GM04504 (cell line): ENCODE measurements at places on chromosomes 5 and 9.

DNA sequence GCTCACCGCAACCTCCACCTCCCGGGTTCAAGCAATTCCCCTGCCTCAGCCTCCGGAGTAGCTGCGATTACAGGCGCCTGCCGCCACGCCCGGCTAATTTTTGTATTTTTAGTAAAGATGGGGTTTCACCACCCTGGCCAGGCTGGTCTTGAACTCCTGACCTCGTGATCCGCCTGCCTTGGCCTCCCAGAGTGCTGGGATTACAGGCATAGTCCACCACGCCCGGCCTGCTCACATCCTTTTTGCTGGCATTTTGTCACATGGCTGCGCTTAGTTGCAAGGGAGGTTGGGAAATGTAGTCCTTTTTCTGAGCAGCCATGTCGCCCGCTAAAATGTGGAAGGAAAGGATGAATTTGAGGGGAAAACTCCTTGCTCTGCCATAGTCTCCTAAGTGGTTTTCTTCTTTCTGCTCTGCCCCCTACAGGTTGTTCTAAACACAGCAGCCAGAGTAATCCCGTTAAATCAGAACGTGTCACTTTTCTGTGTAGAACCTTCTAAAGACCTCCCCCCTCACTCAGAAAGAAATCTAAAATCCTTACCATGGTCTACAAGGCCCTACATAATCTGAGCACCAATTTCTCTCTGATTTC lies 57.8 kb upstream of the HSPA9 start:
- DNase-seq = peak; percentile 40

GRCh38 chr5:154664869-154665268 lies 90.3 kb upstream of the LARP1 start:
- no peak for DNase-seq

DNA sequence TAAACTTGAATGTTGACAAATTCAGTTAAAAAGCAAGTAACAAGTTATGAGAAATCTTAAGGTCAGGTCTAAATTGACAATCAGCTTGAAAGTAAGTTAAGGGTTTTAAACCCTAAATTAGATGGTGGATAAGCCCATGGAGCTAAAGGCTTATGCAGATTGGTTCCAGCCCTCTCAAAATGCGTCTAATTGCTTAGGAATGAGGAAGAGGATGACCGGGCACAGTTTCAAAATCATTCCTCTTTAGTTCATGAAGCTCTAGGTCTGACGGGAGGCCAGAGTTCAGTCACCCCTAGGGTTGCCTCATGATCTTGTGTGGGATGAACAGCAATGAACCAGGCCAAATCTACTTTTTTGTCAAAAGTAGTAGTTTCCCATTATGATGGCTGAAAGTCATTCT lies 75.4 kb downstream of the SLC38A9 start:
- DNase-seq = no peak

- DNase-seq = no peak
These were observed 655 bp downstream of the MARVELD2 start for GRCh38 chr5:69415584-69415958.

GRCh38 chr9:15156241-15156640 lies 150.8 kb downstream of the TTC39B start:
- DNase-seq = no peak

- peak; percentile 60 for DNase-seq
These were observed 13.2 kb downstream of the CMYA5 start for GRCh38 chr5:79702606-79703380.

DNA sequence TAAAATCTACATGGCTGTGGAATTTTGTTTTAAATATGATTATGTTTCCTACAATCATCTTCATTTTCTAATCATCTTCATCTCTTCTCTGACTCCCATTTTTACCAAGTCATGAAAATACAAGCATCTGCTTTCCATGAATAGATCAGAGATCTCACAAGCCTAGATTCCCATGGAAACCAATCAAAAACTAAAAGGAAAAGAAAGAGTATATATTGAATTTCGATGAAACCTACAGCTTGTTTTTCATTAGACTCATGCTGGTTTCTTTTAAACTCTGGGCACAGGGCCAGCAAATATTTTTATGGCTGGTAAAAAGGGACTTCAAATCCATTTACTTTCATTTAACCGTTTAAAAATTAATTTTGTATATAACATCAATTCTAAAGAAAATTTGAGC lies 51.2 kb downstream of the INVS start:
- no peak for DNase-seq

GRCh38 chr9:114958021-114958843 lies 27.8 kb upstream of the TNFSF8 start:
- no peak for DNase-seq

DNA sequence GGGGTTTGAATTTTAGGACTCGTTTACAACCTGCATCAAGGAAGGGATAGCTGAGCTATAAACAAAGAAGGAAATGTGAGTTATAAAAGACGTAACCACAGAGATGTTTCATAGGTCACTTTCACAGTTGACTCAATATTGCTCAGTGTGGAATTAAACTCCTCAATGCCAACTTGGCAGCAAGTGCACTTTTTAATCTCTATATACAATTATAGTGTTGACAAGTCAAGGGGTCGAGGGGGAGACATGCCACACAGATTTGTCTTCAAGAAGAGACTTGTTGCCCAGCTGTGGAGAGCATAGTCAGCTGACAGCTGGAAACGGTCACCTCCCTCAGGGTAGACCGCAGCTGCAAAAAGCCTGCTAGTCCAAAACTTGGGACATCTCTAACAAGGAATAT lies 163.4 kb upstream of the DMAC1 start:
- DNase-seq = no peak

DNA sequence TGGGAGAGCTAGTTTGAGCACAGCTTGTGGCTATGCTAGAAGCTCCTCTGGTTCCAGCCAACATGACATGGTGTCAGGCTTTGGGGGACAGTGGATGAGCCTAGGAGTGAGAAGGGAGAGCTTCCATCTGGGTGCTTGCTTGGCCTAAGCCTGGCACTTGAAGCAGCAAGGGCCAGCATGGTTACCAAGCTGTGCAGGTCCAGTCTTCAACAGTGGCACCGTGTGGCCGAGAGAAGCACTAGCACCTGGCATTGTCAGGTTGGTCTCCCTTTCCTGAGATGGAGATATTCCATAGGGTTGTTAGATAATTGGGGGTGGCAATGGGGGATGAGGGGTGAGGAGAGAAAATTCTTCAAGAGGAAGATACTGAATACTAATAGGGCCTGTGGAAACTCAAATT lies 261.9 kb downstream of the PBX3 start:
- DNase-seq = no peak

DNA sequence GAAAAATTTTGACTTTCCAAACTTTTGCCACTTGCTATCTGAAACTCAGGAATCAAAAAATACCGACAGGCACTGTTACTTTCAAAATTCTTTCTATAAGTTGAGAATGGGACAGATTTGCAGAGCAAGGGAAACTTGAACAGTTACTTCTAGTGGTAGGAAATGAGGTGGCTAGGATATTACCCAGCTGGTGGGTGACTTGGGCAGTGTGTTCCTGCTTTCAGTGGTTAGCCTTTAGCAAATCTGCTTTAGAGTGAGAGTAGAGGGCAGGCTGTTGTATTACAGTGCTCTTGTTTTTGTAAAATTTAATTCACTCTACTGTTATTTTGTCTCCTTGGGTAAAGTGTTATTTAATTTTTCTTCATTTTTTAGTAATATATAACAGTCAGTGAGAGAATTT lies 40.2 kb upstream of the ROPN1L start:
- DNase-seq = no peak

DNA sequence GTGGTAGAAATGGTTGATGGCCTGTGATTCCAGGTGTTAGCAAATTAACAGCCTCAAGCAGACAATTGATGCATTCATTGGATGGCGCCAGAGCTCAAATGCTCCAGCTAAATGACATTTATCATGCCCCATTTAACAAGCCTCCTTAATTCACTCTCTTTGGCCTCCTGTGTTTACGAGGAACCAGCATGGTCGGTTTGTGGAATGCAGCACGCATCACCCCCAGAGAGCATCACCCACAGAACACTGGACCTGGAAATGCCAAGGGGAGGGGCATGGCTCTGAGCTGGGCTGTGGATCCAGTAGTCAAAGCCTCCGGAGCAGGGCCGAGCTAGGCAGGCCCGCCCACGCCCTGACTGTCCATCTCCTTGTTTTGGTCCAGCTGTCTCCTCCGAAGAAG lies 434.0 kb downstream of the GADD45G start:
- no peak for DNase-seq

DNA sequence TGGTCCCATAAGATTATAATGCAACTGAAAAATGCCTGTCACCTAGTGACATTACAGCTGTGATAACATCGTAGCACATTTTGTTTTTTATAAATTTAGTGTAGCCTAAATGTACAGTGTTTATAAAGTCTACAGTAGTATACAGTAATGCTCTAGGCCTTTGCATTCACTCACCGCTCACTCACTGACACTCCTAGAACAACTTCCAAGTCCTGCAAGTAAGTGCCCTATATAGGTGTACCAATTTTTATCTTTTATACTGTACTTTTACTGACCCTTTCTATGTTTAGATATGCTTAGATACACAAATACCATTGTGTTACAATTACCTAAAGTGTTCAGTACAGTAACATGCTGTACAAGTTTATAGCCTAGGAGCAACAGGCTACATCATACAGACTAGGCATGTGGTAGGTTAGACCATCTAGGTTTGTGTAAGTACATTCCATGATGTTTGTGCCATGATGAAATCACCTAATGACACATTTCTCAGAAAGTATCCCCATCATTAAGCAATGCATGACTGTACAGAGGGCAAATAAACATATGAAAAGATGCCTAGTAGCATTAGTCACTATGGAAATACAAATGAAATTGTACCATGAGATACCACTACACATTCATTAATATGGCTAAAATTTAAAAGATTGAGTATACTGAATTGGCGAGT lies 127.6 kb downstream of the TRPM6 start:
- DNase-seq = no peak

DNA sequence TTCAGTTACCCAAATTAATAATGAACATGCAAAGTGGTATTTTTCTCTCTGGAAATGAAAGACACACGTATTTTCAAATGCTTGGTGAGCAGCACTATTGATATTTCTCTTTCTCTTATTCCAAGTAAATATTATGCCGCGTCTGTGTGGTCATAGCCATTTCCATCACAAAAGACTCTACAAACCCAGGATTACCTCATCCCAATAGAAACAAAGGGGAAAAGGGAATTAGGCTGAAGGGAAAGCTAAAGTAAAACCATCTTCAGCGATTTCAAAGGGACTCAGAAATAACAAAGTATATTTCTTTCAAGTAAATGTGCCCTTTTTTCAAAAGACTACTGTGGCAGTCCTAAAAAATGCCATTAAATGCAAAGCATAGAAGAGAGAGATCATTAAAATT lies 62.0 kb upstream of the FST start:
- no peak for DNase-seq
